ENCODE measurements at places on chromosomes 12 and 14.

GRCh38 chr12:71008616-71009015, 88.1 kb upstream of the PTPRR start:
- no peak for DNase-seq

DNA sequence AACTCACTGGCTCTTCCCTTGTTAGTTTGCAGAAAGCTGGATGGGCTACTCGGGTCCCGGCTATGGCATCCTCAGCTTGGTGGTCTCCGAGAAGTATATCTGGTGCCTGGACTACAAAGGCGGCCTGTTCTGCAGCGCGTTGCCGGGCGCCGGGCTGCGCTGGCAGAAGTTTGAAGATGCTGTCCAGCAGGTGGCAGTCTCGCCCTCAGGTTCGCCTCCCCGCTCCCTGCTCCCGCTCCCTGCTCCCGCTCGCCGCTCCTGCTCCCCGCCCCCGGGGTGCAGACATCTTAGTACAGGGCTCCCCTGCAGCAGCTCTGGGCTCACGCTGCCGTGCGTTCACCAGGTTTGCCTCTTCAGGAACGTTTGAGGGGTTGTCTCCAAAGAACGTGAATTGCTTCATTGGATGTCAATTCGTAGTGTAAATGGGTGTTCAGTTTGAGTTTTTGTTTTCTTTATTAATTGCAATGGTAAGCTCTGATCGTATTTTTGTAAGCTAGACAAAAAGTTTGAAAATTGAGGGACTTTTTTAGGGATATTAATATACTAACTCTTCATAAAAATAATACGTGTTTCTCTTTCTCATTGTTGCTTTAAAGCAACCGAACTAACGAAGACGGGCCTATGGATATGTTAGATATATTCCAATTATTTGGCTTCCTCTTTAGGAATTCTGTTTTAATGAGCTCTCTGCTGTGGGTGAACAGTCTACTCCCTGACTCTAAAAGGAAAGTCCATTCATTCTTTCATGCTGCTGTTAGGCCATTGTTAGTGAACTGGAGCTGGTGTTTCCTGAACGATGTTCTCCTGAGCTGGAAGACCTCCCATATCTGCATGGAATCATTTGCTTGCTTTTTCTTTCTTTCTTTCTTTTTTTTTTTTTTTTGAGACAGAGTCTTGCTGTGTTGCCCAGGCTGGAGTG, 71.3 kb downstream of the ANKRD9 start:
- peak; percentile 82 for DNase-seq

- DNase-seq, result no peak
Measured at GRCh38 chr14:80403036-80403435, 191.7 kb upstream of the DIO2 start.

GRCh38 chr14:69987406-69988121, 108.3 kb downstream of the SMOC1 start:
- DNase-seq, result no peak
